Activated naive CD4-positive, alpha-beta T cell (primary cell): ENCODE measurements at places on chromosomes 7 and 10.

- DNase-seq = no peak
These were observed 536.5 kb upstream of the MGMT start for GRCh38 chr10:128930515-128930914.

- DNase-seq = no peak
These were observed 86.2 kb upstream of the DDC start for GRCh38 chr7:50651271-50651989.

DNA sequence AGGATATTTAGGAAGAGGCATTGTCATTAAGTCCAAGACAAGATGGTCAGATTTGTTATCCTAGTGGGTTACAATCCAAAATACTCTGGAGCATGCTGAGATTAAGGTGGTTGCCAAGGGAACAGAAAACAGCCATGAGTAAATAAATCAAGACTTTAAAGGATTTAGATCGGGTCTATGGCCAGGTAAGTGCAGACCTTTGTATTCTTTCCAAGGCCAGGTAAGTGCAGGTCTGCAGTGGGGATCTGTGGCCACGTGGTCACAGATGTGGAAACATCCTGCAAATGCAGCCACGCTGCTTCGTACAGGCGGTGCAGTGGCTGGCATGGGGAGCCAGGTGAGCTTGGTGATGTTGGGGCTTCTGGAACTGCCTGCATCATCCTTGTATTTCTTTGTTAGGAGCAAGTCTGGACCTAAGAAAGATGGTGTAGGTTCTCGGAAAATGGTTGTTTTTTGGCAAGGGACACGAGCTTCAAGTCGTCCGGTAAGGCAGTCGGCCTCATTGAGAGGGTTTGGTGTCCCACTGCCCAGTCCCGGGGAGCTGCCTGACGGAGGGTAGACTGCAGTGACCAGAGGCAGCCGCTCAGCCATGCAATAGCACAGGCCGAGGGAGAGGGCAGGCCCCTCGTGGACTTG, 21.8 kb downstream of the ZNF775 start:
- no peak for DNase-seq

DNA sequence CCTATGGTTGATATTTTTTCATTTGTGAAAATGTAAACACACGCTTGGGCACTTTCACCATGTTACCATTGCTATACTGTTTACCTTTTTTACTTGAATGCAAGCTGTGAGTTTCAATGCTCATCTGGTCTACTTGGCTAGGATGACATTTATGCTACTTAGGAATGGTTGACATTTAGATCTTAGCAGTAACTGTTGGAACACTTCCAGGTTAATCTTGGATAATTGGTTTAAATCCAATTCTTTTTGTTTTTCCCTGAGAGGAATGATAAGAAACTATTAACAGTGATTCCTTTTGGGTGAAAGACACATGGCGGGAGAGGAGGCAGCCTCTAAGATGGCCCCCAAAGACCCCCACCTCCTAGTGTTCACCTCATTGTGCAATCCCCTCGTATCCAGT, 51.4 kb upstream of the AMPH start:
- DNase-seq = no peak

DNA sequence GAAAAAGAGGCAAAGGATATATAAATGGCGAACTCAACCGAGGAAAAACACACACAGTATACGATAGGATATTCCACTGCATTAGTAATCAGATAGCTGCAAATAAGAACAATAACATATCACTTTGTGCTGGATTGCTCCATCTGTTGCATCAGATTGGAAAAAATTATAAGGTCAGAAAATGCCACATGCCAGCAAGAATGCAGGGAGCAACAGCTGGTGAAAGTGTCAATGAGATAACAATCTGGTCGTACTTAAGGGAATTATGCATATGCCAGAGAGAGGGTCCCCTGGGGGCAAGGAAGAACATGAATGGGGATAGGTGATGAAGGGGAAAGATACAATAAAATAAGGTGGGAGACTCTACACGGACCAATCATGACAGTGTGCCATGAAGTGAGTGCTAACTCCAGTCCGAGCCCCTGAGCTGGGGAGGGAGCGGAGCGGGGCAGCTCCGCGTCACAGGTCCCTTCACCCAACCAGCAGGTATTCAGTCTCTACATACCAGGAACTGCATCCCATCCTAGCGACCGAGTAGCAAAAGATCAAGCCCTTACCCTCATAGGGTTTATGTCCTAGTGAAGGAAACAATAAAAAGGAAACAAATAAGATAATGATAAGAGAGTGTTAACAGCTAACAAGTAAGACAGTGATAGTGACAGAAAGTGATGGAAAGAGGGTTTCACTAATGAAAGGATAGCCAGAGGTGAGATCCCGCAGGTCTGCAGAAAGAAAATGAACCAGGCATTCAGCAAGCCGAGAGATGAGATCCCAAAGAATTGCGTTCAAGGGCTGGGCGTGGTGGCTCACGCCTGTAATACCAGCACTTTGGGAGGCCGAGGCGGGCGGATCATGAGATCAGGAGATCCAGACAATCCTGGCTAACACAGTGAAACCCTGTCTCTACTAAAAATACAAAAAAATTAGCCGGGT, 9.4 kb downstream of the MPP7 start:
- no peak for DNase-seq

- DNase-seq = no peak
These were observed 154.1 kb upstream of the AHR start for GRCh38 chr7:17144322-17144721.

DNA sequence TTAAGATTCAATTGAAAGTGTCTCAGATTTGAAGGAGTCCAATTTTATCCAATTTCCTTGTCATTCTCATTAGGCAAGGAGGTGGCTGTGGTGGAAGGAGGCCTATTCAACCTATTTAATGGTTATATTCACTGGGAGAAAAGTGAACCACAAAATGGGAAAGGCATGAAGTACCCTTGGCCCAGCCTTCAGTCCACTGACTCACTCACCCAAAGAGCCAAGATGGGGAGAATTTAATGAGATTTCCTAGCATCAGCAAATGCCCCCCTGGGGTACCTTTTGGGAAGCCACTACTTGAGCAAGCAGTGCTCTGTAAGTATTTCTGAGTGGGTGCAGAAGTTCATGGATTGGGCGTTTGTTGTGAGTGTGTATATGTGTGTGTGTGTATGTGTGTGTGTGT, 144.1 kb downstream of the NRP1 start:
- DNase-seq = no peak

- no peak for DNase-seq
These were observed 129.4 kb downstream of the KAT6B start for GRCh38 chr10:74955796-74956195.

GRCh38 chr7:68813551-68814080, 784.7 kb upstream of the AUTS2 start:
- DNase-seq = no peak

DNA sequence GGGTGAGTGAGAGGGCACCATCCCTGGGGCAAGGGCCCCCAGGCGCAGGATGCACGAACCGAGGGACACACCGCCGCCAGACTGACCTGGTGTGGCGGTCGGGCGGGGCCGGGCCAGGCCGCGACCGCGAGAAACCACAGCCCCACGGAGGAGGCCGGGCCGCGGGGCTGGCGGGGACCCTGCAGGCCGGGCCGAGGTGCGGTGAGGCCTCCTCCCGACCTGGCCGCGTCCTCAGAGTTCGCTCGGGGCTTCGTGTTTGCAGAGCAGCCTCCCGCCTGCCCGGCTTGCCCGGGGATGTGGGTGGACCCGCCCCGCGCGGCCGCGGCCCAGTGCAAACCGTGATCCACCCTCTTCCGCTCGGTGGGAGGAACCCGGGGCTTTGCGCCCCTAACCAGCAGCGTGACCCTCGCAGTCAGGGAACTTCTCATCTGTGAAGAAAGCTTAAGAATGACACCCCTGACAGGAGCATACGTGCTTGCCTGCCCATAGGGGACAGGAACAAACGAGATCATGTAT, 20.6 kb upstream of the HOXA13 start:
- no peak for DNase-seq

- no peak for DNase-seq
These were observed 22.4 kb downstream of the MTURN start for GRCh38 chr7:30157204-30157603.

- no peak for DNase-seq
These were observed 279.6 kb downstream of the PPP1R3A start for GRCh38 chr7:113639221-113639620.

DNA sequence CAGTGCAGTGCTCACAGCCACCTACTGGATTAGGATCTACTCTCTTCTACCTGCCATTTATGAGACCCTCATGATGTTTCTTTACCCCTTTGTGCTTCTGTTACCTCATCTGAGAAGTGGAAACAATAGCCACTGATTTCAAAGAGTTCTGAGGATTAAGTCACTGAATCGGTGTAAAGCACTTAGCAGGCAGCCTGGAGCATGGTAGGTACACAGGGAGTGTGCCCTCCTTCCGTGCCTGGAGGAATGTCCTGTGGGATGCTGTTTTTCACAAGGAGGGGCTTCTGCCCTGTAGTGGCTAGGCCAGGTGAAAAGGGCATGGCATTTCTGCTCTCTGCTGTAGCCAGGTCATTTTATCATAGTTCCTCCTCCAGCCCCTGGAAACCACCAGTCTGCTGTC, 44.6 kb upstream of the C10orf120 start:
- DNase-seq = no peak

- no peak for DNase-seq
These were observed 550 bp upstream of the CREM start for GRCh38 chr10:35126062-35126529.

GRCh38 chr7:28626624-28627262, 214.4 kb downstream of the CREB5 start:
- DNase-seq = no peak

DNA sequence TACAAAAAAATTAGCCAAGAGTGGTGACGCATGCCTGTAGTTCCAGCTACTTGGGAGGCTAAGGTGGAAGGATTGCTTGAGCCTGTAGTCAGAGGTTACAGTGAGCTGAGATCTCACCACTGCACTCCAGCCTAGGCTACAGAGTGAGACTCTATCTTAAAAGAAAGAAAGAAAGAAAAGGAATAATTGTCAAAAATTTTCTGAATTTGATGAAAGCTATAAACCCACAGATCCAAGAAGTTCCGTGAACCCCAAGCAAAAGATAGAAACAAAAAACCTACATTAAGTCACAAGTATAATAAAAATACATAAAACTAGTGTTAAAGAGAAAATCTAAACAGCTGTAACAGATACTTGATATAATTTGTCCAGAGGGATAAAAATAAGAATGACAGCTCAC, 60.1 kb upstream of the KMT2C start:
- no peak for DNase-seq

- no peak for DNase-seq
These were observed 37.7 kb upstream of the ODAD2 start for GRCh38 chr10:28036587-28036986.

DNA sequence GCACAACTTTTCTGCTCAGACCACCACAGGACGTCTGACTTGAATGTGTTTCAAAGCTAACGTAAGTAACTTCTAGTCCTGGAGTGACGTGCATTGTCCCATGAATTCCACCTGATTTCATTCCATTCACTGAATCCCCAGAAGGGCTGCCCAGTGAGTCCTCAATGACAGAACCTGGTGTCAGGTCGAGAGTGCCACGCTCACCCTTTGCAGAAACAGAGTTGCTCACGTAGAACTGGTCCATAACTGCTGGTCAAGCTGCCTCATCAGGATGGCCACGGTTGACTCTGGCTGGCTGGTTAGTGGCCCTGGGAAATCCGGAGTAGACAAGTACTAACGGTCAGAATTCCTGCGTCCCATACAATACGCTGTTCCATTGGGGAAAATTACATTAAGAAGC, 50.6 kb upstream of the UBE3C start:
- DNase-seq = no peak

GRCh38 chr7:15682751-15683245, 3.7 kb downstream of the MEOX2 start:
- DNase-seq = no peak

GRCh38 chr10:126504063-126504760, 115.9 kb upstream of the ADAM12 start:
- no peak for DNase-seq

DNA sequence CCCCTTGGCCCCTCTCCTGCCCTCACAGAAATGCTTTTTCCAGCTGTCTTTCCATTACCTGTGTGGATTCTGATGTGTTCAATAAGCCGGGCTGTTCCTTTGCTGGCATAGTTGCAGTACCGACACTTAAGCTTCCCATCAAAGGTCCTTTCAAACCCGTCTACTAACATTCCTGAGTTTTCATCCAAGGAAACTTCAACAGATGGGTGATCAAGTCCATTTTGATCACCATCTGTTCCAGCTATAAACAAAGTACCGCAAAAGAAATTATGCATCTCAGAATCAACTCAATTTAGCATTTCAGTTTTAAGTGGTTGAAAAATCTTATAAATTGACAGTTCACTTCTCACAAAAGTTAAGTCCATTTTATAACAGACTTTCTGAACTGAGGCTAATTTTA, 12.7 kb downstream of the IKZF5 start:
- no peak for DNase-seq

DNA sequence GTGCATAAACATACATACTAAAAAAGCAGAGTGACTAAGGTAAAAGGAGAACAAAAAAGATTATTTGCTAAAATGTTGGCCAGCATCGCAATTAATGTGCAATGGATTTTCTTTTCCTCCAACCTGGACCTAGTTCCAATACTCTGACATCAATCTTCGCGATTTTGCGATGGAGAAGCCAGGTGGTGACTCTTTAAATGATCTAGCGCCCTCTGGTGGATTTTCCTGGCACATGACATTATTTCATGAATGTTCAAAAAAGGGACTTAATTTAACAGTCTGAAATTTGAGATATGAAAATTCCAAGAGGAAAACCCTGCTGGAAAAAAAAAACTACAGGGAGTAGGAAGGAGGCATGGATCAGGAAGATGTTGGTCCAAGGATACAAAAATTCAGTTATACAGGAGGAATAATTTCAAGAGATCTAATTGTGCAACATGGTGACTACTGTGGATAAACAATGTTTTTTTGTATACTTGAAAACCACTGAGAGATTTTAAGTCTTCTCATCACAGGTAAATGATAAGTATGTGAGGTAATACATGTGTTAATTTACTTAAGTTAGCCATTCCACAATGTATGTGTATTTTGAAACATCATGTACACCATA, 4.3 kb upstream of the KCNMA1 start:
- no peak for DNase-seq

DNA sequence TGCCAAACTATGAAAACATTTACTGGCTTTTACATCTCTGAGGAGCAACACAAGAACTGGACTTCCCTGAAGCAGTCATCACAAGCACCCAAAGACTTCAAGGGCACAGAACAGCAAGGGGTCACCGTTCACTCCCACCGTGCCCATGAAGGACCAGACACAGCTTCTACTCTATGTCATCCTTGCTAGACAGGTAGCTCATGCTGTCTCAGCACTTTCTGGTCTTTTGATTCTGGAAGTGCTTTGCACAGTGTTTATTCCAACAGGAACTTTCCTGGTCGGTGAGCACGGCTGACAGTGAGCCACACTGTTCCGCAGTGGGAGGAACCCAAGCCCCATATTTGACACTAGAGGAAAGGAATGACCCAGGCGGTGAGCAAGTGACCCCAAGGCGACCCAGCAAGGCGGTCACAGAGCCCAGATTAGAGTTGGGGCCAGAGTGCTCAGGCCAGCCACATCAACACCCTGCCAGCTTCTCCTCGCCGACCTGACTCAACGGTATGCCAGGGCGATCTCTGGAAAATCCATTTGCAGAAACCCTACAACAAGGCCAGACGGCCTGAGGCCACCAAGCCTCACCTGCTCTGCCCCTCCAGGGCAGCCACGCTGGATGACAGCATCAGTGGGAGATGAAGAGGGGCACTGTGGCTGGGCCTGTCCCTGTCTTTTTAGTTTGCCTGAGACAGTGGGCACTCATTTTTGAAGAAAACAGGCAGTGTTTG, 318.6 kb downstream of the TCERG1L start:
- DNase-seq = no peak
